Stimulated activated CD4-positive, alpha-beta T cell treated with anti-CD3 and anti-CD28 coated beads, TNF-alpha, amount 100 ng/mL, for 48 hours (primary cell): ENCODE measurements at places on chromosomes 2 and 18.

- DNase-seq, result no peak
Observed at GRCh38 chr18:28359176-28359575, 182.2 kb upstream of the CDH2 start.

- no peak for DNase-seq
Observed at GRCh38 chr2:234495251-234496054, 1.4 kb downstream of the ARL4C start.

- no peak for DNase-seq
Observed at GRCh38 chr2:223219872-223220657, 168.1 kb downstream of the KCNE4 start.

- DNase-seq, result no peak
Observed at GRCh38 chr2:200698217-200698616, 112.4 kb downstream of the AOX1 start.

- no peak for DNase-seq
Observed at GRCh38 chr2:39665811-39666490, at the start of gene TMEM178A. Gene TMEM178A, plus strand, starts transcription at chr2:39665917. Its CDS starts 58 bp downstream, at chr2:39665975.
